ENCODE measurements at places on chromosomes 2 and 18.

GRCh38 chr2:37648331-37649011 is 23.0 kb downstream of the CDC42EP3 start:
- DNase-seq: no peak

- no peak for DNase-seq
Measured at GRCh38 chr2:589281-590130, 87.7 kb downstream of the TMEM18 start.

DNA sequence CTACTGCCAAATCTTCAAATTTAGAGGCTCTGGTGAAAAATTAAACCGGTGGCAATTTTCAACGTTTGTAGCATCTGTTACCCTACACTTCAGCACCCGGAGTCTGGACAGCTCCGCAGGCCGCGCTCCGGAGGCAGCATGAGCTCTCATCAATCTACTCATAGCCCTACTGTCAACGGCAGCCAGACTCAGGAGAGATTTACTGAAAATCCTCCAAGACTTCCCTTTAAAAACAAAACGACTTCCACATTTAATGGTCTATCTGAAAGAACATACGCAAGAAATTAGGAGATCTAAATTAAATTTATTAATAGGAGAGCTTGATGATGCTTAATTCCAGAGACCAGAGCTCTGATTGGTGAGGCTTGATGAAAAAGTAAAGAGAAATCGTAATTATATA is 970 bp upstream of the ADCYAP1 start:
- peak; percentile 77 for DNase-seq

DNA sequence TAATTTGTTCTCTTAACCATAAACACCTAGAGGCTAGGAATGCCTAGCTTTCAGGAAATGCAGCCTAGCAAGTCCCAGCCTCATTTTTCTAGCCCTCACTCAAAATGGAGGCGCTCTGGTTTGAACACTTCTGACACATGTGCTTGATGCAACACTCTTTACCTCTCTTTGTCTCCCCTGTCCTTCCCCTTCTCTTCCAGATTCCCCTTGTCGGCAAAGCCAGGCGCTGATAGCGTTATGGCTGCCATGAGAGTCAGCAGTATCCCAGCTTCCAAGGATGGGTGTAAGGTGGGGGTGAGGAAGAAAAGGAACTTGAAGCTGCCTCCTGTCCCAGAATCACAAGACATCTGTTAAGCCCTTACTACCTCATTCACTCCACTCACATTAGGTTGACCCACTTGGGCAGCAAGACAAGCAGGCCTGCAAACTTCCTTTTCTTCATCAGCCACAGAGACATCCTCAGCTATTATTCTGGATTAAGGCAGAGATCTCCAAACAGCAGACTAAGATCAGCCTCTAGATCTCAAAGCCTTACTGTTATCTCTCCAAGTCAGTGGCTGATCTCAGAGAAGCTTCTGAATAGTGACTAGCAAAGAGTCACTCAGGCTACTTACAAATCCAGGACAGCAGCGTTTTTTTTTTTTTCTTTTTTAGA is 1.9 kb upstream of the ST3GAL5 start:
- DNase-seq: no peak

GRCh38 chr18:34114996-34115395 is 109.7 kb downstream of the NOL4 start:
- DNase-seq: no peak

DNA sequence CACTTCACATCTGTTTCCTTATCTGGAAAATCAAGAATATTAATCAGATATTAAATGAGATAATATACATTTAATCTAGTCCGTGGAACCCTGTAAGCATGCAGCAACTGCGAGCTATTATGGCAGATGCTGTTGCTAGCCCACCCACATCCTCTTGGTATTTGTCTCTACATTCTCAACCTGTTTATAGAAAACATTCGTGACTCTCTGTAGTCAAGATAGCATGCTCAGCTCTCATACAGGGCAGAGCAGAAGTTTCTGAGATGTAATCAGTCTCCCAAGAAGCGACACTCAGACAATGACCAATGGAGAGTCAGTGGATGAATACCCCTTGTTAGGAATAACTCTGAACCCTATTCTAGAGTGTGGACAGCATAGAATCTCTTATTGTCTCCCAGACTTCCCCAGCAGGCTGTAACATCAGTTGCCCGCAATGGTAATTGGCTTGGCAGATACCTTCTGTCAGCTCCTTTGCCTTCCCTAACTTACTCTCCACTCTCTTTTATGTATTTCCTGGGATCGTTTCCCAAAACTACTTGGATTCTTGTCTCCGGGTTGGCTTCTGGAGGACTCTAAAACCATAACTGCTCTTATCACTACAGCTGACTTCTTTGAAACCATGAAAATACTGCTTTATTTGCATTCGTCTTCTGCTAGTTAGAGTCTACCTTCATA is 400.7 kb upstream of the TNP1 start:
- no peak for DNase-seq

DNA sequence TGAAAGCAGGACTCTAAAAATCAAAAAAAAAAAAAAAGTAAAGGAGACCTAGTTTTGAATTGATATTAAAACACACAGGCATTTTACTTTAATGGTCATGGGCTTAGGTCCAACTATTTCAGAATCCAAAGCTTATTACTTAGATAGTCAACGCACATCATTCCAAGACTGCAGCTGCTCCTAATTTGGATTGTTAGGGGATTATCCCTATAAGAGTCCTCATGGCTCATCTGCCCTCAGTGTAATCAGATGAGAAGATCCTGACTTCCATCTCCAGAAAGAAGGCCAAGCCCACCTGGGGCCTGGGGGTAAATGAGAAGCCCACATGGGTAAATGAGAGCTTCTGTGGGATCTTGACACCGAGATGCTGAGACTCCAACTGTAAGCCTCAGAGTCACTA is 424.2 kb downstream of the NRXN1 start:
- no peak for DNase-seq

DNA sequence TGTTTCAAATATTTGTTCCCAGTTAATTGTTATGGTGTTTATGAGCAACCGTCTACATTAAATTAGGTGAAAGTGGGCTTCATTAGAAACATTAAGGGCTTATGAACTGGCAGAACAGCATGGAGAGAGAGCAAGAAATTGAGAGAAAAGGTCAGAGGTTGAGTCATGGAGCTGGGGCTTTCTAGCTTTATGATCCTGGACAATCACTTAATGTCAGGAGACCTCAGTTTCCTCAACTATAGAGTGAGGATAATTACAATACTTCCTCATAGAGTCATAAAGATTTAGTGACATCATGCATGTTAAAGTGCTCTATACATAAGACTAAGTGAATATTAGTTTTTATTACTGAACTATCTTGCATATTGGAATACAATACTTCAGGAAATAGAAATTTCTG is 83.9 kb downstream of the PLCL1 start:
- DNase-seq: no peak

DNA sequence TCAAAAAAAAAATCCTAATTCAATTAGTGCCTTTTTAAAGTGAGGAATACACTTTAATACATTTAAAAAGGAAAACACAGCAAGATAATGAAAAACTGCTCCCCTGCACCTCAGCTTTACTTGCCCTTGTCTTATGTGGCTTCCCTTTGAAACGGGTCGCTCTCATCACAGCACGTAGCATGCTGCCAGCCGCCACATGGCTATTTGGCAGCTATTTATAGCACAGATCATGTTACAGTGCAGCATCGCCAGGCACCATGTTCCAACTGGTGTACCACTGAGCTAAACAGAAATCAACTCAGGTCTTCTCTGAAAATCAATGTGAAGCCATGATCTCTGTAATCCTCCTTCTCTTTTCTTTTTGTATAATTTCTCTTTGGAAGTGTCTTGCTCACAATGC is 65.1 kb downstream of the TMEM182 start:
- no peak for DNase-seq

- DNase-seq: no peak
Measured at GRCh38 chr18:22197668-22198067, 28.3 kb downstream of the GATA6 start.

DNA sequence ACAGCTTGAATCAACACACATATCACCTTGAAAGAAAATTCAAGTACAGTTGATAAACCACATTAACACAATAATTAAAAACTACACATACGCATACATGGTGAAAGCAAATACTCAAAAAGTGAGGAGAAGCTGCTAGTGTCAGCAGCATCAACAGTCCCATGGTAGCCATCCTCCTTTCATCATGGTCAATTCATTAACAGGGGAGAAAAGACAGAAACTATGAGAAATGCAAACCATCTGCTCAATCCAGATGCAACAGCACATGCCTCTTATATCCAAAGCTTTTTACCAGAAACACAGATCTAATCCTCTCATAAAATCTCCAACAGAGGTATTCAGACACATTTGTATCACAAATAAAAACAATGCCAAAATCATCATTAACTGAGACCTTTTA is 81.9 kb upstream of the CHRNA1 start:
- DNase-seq: no peak

DNA sequence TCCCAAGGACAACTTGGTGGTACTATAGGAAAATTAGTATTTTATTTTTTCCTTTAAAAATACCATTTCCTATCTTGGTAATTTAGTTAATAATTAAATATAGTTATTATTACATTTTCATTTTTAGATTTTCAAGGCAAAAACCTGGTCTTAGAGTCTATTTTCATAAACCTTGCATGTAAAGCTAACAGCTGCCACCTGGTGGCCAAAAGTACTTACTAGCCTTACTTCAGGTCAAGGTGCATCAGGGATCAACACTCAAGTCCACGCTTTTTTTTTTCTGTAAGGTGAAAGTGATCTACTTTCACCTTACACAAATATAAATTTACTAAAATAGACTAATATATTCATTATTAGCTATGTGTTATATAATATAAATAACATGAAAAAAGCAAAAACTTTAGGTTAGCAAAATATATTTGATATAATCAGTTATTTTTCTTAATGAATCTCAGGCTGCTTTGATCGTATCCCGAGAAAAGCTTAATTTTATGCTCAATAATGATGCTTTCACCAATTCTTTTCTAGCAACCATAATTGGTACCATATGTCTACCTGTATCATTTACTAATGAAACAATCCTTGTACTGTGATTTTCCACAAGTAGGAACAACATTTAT is 62.5 kb downstream of the RELCH start:
- peak; percentile 60 for DNase-seq

GRCh38 chr2:47311764-47312490 is 91.0 kb upstream of the MSH2 start:
- DNase-seq: no peak

DNA sequence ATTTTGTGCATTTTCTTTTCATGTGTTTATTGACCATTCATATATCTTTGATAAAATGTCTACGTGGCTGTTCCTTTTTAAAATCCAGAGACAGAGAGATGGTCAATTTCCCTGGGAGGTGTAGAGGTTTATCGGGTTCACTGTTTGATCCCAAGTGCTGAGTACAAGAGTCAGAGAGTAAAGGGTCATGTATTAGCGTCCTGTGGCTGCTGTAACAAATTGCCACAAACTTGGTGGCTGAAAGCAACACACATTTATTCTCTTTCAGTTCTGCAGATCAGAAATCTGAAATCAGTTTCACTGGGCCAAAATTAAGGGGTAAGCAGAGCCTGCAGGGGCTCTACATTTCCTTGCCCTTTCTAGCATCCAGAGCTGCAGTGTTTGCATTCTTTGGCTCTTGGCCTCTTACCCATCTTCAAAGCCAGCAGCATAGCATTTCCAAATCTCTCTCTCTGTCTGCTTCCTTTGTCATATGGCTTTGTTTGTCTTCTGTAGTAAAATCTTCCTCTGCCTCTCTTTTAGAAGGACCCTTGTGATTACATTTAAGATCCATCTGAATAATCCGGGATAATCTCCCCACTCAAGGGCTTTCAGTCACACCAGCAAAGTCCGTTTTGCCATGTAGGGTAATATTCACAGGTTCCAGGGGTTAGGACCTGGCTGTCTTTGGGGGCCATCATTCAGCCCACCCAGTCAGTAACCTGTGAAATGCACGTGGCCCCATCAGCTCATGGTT is 49.9 kb downstream of the TMEM17 start:
- DNase-seq: no peak

DNA sequence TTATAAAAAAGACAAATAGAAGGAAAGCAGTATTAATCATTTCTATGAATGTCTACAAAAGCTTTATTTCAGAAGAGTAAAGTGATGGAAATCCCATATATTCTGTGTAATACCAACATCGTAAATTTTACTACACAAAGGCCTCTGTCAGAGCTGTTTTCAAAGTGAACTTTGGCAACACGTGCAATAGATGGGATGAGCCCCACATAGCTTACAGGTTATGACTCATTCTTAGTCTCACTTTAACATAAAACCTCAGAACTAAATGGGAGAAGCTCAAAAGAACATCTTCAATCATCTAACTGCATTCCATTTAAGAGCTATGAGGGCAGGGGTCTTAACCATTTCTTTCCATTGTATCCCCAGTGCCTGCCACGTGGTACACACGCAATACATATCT is 11.5 kb downstream of the VPS4B start:
- no peak for DNase-seq

DNA sequence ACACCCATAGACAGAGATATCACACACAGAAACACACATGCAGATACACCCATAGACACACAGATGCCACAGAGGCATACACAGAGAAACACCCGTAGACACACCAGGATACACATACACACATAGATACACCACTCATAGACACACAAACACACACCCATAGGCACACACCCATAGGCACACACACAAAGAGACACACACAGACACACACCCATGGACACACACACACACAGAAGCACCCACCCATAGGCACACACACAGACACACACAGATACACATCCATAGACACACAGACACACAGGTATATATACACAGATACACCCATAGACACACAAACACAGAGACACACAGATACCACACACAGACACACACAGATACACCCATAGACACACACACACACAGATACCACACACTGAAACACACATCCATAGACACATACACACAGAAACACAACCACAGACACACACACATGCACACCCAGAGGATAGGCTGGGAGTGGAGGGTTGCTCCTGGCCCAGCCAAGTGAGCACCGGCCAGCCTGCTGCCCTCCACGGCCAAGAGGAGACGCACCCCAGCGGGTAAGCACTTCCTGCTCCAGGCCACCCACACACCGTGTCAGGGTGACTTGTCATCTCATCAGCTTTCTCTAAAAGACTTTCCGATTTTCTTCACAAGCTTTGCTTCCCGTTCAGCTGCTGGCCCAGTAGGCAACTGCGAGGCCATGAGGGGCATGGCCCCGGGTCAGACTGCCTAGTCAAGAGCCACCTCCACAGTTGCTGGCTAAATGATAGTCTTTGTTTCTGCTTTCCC is 14.1 kb upstream of the CNNM3 start:
- no peak for DNase-seq

DNA sequence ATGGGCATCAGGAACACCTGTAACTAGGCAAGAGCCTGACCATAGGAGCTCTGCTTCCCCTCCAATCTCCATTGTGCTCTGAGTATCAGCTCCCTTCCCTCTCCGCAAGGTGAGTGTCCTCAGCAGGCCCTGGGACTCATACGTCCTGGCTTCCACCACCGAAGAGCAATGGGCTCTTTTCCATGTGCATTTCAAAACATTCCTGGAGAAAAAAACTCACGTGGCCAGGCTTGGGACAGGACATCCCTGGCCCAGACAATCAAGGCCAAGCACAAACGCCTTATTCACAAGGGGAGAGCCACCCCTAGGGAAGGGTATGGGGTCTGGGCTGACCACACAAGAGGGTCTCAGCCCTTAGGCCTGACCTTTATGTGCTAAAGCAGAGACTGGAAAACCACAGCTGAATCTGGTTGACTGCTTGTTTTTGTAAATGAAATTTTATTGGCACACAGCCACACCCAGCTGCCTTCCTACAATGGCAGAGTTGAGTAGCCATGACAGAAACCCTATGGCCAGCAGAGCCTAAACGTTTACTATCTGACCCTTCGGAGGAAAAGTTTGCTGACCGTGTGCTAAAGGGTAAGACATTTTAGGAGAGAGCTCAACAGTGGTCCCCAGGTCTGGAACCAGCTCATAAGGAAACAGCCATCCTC is 175.7 kb upstream of the ARL4C start:
- DNase-seq: no peak

- DNase-seq: no peak
Measured at GRCh38 chr18:70019136-70019535, 71.5 kb upstream of the CD226 start.

Data from neural crest cell (in vitro differentiated cells).